Cortex of kidney (tissue), 1 donor: ENCODE measurements at places on chromosomes 7 and 10.

GRCh38 chr7:18806177-18806576 lies 310.6 kb downstream of the HDAC9 start:
- no peak for DNase-seq

DNA sequence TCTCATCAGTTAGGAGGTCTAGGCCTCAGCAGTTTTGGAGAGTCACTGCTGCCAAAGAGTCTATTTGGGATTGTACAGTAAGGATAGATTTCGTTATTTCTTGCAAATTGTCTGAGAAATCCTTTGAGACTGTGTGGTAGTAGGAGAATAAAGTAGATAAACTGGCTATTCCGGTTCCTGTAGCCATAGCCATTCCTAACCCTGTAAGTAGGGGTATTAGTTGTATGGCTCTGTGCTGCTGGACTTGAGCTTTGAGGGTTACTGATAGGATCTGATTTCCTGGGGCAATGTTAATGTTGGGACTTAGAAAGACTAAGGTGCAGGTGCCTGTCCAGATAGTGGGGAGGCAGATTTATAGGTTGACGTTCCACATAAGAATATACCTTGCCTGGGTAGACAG lies 36.1 kb upstream of the ZNF138 start:
- no peak for DNase-seq

DNA sequence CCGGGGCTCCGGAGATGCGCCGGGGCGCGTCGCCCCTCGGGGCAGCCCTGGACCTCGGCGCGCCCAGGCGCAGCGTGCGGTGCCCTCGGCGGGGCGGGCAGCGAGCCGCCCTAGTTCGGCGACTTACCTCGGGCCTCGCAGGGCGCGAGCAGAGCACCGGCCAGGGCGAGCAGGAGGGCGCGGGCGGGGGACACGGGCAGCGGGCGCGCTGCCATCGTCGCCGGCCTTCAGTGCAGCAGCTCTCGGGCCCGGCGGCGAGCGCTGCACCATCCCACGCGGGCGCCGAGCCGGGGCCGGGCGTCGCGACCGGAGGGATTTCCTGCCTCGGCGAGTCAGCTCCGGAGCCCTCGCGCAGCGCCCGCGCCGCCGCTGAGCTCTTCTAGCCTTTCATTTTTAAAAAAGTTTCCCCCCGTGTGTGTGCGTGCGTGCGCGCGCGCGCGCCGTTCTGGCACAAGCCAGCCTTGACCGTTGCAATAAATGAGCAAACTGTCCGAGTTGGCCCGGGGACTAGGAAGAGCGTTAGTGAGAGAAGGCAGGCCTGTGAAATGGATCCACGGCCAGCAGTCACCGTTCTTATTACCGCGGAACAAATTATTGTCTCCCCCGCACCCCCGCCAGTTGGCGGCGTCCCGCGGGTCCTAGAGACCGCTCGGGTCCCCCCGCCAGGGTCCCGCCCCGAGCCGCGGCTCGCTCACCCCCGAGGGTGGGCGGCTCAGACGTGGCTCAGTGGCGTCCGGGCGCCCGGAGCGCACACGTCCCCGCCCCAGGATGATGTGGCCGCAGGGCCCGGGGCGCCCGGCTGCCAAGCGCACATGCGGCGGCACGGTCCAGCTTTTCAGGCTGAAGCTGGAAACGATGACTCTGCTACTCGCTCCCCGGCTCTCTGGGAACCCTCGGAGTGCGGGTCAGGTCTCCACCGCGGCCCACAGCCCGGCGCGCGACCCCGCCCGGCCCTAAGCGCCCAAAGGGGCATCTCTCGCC lies at the start of gene ADAM12:
ADAM12 (minus strand) TSS at position 547 of the 981 bp plus-strand sequence; CDS start at position 215, 332 bp downstream.
- DNase-seq = no peak

- no peak for DNase-seq
Measured at GRCh38 chr10:69445041-69445440, 6.2 kb upstream of the TSPAN15 start.

GRCh38 chr10:1370298-1370697 lies 314.1 kb downstream of the WDR37 start:
- no peak for DNase-seq

GRCh38 chr7:131327049-131327625 lies 539 bp upstream of the MKLN1 start:
- DNase-seq = no peak

DNA sequence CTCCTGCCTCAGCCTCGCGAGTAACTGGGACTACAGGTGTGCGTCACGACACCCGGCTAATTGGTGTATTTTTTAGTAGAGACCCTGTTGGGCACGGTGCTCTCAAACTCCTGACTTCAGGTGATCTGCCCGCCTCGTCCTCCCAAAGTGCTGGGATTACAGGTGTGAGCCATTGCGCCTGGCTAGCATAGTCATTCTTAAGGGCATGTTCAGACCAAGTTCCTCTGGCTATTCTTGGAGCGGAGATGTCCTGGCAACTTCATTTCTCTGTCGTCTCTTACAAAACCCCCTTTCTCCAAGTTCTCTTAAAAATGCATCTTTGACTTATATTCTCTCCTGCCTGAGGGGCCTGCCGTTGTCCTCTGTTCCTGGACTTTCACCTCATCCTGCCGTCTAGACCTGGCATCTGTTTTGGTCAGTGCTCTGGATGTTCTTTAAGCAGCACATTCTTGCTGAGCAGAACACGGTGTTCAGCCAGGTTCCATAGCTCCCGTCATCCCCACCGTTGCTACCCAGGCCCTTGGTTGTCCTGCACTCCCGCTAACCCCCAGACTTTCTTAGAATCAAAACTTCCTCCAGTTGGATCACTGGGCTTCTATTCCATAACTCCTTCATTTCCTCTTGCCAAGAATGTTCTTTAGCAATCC lies 509.9 kb upstream of the GALNT17 start:
- no peak for DNase-seq

- no peak for DNase-seq
Measured at GRCh38 chr7:542713-543500, 23.3 kb upstream of the PDGFA start.

GRCh38 chr7:91299952-91300775 lies 35.9 kb downstream of the FZD1 start:
- no peak for DNase-seq

GRCh38 chr7:155257482-155258225 lies 40.0 kb upstream of the INSIG1 start:
- no peak for DNase-seq

- DNase-seq = no peak
Measured at GRCh38 chr7:5382281-5382892, 41.2 kb downstream of the TNRC18 start.

DNA sequence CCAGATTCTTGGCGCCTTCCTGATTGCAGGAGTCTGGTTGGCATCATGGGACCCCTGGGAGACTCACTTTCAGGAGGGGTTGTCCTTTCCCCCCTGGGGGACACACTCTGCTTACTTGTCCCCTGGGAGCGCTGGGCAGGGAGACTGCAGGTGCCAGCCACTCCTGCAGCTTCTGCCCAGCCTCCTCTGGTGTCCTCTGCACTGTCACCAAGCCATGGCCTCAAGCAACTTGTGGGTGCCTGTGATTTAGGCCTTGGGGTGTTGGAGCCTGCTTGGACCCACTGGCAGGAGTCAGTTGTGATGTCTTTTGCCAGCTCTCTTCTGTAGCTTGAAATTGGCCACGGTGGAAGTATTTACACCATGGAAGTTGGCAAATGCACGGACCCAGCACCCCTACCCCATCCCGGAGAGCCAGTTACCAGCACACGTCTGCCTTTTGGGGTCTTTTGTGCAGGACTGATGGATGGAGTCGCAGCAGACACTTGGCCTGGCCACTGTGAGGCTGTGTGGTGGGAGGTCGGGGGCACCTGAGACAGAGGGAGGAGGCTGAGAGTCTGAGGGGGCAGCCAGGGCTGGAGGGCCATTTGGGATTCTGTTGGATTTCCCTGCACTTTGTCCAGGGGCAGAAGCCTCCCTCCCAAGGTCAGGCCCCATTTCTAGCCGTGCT lies 104.7 kb downstream of the LHPP start:
- DNase-seq = no peak

GRCh38 chr10:30094601-30095000 lies 35.2 kb upstream of the JCAD start:
- no peak for DNase-seq

DNA sequence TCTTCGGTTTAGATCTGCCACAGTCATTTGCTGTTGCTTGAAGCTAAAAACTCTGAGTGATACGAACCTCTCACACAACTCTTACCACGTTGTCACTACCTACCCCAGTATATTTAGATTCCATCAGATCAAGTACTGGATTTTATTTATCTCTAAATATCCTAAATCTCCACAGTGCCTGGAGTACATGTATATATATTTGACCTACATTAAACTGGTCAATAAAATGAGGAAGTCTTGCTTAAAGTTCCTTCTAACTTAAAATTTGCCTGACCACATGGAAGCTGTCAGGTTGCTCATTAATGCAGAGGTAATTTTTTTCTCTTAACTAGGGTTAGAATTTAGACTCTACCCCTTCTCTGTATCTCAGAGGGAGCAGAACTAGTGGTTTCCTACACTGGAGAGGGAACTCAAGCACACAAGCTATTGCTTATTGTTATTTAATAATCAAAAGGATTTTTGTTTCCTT lies 3.1 kb upstream of the MACC1 start:
- DNase-seq = no peak

DNA sequence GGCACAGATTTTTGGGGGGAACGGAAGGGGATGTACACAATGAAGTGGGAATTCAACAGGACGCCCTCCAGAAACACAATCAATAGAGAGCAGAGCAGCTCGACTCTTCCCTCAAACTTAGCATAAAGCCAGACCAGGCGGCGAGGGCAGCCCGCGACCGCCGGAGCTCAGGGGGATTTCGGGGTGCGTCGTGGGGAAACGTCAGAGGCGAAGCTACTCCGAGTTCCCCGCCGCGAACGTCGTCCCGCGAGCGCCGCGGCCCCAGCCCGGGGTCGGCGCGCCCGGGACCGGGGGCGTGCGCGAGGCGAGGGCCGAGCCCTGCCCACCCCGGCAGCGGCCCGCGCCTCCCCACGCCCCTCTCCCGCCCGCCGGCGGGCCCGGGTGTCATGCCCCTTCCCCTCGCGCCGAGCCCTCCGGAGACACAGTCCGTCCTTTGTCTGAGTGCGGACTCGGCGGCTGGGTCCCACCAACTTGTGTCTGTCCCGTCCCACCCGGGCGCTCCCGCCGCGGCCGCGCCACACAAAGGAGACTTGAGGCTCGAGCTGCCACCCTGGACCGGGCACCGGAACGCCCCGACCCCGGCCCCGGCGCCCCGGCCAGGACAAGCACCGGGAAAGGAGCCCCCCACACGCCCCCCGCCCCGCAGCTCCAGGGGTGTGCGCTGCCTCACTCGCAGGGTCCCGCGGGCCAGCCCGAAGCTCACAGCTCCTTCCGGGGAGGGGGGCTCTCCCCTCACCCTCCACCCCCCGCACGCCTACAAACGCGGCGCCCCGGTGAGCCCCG lies 634 bp downstream of the EZH2 start:
- DNase-seq = no peak

GRCh38 chr10:119377451-119377957 lies 165.0 kb downstream of the RGS10 start:
- no peak for DNase-seq

DNA sequence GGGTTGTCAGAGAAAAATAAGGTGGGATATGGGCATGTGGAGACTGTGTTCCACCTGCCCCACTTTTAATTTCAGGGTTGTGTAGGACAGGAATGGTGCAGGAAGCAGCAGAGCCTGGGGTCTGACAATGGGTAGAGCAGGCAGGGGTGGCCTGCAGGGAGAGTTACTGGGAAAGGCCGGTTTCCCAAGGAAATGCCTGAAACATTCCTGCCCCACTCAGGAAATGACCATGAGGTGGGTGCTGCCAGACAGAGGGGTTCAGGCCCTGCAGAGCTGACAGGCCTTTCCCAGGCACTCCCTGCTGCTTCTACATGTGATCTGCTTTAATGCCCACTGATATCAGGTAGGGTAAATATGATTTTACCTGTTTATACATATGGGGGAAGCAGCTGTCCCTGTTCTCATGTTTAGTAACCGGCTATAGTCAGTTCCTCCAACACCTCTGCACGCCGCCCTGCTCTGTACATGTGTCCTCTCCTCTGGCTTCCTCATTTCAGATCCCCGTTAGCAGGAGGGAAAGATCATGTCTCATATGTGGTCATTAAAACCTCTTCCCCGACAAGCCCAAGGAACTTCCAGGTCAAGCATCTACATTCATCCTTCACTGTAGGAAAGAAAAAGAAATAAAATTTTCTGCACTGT lies 118.6 kb upstream of the PRSS58 start:
- DNase-seq = no peak

DNA sequence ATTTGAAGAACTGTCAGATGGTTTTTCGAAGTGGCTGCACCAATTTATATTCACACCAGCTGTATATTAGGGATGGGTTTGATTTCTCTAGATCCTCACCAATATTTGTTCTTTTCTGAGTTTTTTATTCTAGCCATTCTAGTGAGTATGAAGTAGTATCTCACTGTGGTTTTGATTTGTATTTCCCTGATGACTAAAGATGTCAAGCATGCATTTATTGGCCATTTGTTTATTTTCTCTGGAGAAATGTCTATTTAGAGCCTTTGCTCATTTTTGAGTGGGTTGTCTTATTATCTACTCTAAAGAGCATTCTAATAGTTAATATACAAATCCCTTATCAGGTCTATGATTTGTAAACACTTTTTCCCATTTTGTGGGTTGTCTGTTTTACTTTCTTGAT lies 123.9 kb downstream of the PCLO start:
- DNase-seq = no peak

DNA sequence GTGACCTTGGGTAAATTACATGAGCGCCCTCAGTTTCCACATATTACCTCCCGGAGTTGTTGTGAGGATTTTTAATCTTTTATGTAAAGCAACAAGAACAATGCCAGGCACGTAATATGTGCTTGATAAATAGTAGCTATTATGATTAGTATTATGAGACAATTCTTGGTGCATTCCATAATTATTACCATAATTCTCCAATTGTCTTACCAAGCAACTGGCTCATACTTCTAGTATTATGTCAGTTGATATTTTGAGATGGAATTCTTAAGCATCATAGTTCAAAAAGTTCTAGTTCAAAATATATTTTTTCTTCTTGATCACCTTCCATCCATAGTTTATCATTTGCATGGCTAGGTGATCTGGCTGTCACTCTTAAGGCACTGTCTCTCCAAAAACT lies 259.0 kb downstream of the BBS9 start:
- DNase-seq = no peak

- DNase-seq = no peak
Measured at GRCh38 chr10:102484021-102484420, 18.5 kb downstream of the ACTR1A start.

- no peak for DNase-seq
Measured at GRCh38 chr10:63313066-63313717, 152.6 kb downstream of the JMJD1C start.

DNA sequence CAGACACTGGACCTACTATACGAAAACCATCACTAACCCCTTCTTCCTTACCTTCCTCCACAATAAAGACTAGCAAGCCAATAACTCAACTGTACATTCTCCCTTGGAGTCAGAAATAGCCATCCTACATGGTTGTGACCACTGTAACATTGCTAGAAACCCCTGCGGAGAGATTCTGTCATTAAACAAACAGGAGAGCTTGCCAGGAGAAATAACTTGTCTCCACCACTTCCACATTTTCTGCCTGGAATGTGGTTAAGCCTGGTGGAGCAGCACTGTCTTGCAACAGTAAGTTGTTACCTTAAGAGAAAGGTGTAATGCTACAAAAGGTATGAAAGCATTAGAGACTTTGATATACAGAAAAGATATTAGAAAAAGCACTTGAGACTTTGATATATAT lies 45.8 kb downstream of the THSD7A start:
- DNase-seq = no peak

- DNase-seq = no peak
Measured at GRCh38 chr7:143492799-143493739, 15.4 kb downstream of the TAS2R41 start.
